ENCODE measurements at places on chromosomes 12 and 14.
A peak's percentile ranks its signal among the peaks of the same experiment; 100 is the strongest.

GRCh38 chr12:64890873-64891468 is 66.5 kb downstream of the TBC1D30 start:
- DNase-seq: no peak

DNA sequence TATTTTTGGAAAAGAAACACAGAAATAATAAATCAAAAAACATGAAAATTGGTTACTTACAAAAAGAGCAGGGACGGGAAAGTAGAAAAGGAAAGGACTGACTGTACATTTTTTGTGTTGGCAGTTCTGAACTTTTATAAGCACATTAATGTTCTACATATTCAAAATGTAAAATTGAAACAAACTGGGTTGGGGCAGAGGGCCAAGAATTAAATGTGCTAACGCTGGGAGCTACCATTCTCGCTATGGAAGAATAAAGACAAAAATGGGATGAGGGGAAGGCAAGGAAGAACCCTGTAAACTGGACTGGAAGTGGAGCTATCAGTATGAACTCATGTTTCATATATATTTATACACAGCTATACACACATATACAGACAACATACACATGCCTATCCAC is 24.5 kb downstream of the ATP2B1 start:
- no peak for DNase-seq

DNA sequence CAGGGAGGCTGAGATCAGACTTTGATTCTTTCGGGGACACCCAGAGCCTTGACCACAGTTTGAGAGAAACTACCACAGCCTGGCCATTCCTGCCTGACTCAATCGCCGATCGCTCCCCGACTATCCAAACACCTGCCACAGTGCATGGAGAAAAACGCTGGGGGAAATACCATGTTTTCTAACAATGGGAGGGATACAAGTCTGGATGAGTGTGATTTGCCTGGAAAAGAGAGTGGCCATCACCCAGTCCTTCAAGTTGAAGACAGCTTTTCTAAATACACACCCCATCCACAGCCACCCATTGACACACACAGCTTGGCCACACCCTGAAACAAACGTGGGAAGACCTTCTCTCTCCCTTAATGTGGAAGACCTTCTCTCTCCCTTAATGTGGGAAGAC is 6.7 kb upstream of the VASH1 start:
- DNase-seq: peak; percentile 80

DNA sequence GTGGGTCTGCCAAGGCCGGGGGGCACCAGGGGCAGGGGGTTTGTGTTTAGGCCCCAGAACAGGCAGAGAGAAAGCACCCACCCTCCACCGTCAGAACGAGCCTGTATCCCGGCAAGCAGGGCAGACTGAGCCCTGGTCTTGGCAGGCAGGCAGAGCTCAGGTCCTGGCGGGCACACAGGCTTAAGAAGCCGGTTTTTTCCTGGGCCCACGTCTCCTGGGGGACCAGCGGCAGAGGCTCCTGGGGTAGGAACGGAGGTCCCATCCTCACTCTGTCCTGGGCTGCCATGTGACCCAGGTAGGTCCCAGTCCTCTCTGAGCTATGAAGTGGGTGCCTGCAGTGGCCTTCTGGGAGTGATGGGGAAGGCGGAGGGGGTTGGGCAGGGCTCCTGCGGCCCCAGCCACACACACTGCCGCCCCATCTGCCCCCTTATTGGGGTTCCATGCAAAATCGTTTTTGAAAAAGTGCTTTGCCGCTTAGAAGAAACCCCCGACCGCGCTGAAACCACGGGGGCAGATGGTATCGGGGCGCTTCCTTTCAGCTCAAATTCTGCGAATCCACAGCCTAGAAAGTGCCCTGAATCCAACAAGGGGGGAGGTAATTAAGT is 24.2 kb downstream of the SH2B3 start:
- DNase-seq: no peak

DNA sequence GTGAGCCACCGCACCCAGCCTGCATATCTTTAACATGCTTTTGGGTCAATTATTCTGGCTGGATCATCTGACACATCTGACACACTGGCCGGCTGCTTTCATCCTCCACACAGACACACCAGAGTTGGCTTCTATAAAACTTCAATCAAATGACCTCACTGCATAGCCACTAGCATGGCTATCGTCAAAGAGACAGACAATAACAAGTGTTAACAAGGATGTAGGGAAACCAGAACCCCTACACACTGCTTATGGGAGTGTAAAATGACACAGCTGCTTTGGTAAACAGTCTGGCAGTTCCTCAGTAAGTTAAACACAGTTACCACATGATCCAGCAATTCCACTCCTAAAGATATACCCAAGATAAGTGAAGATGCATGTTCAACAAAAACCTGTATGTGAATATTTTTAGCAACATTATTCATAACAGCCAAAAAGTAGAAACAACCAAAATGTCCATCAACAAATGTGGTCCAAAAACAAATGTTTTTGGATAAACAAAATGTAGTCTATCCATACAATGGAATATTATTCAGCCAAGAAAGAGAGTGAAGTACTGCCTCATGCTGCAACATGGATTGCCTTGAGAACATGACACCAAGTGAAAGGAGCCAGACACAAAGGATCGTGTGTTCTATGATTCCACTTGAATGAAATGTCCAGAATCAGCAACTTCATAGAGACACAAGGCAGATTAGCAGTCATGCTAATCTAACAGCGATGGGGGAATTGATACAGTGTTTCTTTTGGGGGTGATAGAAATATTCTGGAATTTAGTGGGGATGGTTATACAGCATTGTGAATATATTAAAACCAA is 10.1 kb downstream of the KDM2B start:
- no peak for DNase-seq

DNA sequence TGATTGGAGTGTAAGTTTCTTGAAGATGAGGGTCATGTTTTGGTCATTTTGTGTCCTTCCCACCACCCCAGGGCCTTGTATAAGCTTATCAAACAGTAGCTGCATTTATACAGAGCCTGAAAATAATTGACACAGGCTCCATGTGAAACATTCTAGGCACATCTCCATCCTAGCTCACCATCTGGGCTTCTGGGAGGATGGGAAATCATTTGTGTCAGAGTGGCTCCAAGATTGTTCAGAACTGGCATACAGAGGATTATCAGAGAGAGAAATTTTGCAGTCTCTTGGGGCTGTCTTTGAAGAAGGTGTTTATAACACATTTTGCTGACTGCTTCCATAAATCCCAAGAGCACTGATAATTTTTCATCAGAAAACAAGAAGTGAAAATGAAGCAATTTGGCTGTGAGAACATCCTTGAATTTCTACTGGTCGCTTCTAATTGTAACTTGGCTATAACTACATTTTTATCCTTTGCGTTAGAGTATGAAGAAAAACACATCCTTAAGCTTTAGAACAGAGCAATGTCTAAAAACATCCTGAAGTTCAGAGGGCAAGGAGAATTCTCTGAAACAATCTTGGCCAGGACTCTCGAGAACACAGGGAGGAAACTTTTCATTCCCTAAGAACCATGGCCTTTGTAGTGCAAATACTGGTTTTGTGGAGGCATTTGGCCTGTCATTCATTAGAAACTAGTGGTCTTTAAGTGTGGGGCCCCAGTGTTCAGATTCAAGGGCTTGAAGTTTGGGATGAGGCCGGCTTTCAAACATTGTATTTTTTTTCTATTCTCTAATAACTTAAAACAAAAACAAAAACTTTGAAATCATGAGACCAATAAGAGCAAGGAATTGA is 151.1 kb downstream of the DACT1 start:
- DNase-seq: peak; percentile 70

- peak; percentile 94 for DNase-seq
These were observed 148.9 kb downstream of the CHST11 start for GRCh38 chr12:104605685-104606084.

DNA sequence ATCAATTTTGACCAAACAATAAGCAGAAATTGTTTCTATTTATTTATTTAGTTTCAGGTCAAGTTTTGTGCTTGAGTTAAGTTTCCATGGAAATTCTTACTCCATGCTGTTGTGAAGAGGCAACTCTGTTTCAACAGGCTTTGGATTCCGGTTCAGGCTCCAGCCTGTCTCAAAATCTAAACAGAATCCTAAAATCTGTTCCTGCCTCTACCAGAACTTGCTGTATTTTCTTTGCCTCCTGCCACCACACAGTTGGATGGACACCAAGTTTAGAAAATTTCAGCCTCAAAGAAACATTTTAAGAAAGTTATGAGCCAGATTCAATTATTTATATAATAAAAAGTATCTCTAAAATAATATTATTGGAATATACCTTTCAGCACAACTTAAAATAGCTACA is 330.9 kb downstream of the FOXG1 start:
- DNase-seq: no peak

DNA sequence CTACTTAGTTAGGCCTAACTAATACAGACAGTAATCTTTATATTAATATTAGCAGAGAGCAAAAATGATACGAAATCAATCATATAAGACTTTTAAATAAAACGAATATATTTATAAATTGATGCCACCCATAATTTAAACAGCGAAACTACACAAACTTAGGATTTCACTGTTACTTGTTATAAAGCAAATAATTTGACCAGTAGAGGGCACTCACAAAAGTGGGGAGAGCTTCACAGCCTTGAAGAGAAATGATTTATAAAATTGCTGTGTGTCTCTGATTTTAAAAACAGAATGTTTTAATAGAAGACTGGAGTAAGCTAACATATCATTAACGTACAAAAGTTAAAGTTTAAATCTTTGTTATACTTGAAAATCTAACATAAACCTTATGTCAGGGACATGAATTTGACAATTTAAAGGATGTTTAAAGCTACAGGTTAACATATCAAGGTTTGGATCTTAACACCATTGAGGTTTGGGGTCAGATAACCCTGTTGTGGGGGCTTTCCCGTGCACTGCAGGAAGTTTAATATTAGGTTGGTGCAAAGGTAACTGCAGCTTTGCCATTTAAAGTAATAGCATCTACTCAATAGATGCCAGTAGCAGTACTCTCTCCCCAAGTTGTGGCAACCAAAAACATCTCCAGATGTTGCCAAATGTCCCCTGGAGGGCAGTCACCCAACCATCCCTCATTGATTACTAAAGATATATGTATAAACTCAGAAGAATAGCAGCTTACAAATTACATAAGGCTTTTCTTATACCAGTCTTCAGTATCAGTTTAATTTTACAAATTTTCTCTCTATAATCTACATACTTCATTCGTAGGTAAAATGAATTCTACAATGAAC is 9.3 kb downstream of the KRAS start:
- no peak for DNase-seq

DNA sequence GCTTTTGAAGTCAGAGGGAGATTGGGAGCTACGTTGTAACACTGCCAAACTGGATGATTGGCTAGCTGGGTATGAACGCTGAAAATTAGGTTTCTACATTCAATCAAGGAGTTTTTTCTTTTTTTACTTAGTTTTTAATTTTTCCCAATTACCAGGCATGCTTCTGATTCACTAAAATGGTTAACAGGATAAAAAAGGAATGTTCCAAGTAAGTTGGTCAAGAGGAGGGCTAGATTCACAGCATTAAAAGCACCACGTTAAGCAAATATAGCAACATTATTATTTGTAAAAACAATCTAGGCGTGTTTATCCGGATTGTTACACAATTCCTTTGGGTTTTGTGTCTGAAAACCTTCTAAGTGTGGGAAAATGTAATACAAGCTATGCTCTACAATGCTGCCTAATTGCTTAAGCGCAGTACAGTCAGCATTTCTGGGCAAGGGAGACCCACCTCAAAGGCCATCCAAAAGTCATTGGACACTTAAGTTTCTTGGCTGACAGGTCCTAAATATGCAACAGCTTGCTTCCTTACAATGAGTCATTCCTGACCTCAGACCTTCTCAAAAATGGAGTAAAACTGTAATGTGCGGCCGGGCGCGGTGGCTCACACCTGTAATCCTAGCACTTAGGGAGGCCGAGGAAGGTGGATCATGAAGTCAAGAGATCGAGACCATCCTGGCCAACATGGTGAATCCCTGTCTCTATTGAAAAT is 1.2 kb downstream of the RPLP0 start:
- no peak for DNase-seq

GRCh38 chr14:87971010-87971409 is 22.0 kb downstream of the GALC start:
- no peak for DNase-seq

DNA sequence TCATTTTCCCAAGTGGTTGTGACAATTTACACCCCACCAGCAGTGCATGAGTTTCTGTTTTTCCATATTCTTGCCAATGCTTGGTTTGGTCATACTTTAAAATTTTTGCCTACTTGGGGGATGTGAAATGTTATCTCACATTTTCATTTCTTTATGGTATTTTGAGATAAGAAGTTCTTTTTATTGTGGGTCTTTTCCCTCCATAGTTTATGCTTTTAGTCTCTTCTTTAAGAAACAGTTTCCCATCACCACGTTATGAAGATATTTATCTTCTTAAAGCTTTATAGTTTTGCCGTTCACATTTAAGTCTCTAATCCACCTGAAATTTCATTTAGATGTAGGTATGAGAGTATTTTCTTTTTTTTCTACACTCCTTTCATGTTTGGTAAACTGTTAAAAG is 95.7 kb downstream of the PPM1A start:
- DNase-seq: no peak

- no peak for DNase-seq
These were observed 284.6 kb downstream of the TMEM132D start for GRCh38 chr12:129619271-129619670.

DNA sequence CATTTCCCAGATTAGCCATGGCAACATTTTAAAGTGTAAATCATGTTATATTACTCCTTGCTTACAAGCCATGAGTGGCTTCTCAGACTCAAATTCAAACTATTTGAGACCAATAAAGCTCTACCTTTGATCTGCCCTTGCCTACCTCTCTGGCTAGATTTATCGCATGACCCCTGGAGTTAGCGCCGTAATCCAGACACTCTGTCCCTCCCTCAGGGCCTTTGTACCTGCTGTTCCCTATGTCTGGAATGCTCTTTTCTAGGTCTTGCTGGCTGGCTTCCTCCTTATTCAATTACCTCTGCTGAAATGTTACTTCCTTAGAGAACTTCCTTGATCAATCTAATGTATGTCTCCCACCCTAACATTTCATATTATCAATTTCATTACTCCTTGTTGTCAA is 16.3 kb downstream of the SIX4 start:
- no peak for DNase-seq

- no peak for DNase-seq
These were observed 26.1 kb upstream of the STAC3 start for GRCh38 chr12:57276935-57277563.

- DNase-seq: no peak
These were observed 809 bp downstream of the PRKD1 start for GRCh38 chr14:29926701-29927375.

DNA sequence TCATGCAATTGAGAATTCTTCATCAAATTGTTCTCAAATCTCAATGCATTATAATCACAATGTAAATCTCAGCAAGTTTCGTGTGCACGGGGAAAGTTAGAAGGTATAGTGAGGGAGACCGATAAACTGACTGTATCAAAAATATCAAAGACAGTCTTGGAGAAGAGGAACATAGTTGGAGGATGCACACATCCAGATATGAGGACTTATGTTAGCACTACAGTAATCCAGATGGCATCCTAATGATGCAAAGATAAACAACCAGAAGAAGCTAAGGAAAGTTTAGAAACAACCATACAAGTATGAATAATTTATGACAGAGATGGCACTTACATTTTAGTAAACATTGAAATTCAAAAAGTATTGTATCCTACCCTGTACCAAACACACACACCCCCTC is 760.1 kb downstream of the RPS29 start:
- DNase-seq: no peak

GRCh38 chr12:20950248-20950647 is 139.7 kb downstream of the SLCO1B3 start:
- DNase-seq: no peak

- DNase-seq: no peak
These were observed 395 bp upstream of the BRI3BP start for GRCh38 chr12:124992874-124993625.

GRCh38 chr12:80400571-80400991 is 43.5 kb upstream of the PTPRQ start:
- no peak for DNase-seq

GRCh38 chr12:114952573-114953271 is 268.7 kb upstream of the TBX3 start:
- DNase-seq: no peak
